T-helper 1 cell (primary cell): ENCODE measurements at places on chromosomes 5 and 9.

DNA sequence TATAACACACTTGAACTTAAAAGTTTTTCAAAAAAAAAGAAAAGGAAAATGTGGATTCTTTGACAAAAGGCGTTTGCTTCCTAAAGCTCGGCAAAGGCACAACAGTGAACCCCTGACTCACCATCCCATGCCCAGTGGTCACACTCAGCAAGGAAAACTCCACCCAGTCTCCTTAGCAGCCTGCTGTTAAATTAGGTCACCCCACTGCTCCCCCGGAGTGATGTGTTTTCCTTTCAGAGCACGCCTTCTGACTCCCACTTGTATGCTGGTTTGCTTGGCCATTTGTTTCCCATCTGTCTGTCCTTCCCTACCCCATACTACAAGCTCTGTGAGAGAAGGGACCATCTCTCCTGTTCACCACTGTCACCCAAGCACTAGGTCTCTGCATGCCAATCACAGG, 23.8 kb downstream of the RETREG1 start:
- DNase-seq = no peak

DNA sequence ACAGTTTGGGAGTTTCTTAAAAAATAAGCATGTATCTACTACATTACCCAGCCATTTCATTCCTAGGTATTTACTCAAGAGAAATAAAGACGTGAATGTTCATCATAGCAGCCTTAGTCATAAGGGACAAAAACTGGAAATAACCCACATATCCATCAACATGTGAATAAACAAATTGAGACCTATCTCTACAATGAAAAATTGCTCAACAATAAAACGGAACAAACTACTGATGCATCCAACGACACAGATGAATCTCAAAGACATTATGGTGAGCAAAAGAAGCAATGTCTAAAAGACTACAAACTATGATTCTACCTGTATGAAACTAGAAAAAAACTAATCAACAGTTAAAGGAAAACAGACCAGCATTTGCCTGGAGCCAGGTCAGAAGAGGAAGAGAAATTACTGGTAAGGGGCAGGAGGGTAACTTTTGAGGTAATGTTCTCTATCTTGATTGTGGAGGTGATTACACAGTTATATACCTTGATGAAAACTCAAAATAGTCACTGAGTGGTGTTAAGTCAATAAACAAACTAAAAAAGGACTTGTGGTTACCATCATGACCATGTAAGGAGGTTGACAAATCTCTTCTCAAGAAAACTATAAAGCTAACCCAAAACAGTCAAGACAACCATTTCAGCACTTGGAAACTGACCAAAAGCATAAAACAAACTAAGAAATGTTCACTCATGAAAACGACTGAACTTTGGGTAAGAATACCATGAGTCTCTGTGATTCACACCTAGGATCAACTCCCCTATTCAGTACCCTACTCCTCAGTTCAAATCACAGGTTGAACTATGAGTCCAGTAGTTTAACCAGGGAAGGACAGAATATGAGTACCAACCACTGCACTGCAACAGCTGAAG, 10.4 kb downstream of the UIMC1 start:
- DNase-seq = no peak

DNA sequence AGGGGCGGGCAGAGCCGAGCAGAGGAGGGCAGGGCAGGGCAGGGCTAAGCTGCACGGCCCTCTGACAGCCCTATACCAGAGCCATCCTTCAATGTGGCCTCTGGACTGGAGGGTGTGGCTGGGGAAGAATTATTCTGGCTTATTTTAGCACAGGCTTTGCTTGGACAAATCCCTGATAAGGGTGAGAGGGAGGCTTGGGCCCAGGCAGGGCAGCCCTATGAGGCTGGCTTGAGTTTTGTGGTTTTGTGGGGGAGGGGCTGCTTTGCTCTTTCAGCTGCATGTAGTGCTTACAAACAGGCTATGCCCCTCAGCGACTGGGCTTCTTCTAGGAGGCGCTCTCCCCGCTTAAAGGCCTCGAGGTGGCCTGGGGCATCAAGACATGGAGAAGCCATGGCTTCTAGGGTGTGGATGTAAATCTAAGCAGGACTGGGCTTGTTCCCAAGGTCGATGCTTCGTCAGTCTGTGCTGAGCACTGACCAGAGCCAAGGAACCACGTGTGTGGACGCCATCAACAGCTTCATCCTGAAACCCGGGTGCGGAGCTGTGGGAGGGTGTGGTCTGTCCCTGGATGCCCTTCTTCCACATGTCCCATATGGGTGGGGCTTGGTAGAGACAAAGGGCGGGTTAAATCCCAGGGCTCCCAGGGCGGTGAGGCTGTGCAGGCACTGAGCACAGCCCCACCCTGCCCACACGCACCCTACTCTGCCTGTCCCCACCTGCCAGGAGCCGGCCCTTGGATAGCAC, 45.7 kb upstream of the IPPK start:
- DNase-seq = no peak

- DNase-seq = no peak
Observed at GRCh38 chr9:5621327-5621726, 7.6 kb upstream of the RIC1 start.

DNA sequence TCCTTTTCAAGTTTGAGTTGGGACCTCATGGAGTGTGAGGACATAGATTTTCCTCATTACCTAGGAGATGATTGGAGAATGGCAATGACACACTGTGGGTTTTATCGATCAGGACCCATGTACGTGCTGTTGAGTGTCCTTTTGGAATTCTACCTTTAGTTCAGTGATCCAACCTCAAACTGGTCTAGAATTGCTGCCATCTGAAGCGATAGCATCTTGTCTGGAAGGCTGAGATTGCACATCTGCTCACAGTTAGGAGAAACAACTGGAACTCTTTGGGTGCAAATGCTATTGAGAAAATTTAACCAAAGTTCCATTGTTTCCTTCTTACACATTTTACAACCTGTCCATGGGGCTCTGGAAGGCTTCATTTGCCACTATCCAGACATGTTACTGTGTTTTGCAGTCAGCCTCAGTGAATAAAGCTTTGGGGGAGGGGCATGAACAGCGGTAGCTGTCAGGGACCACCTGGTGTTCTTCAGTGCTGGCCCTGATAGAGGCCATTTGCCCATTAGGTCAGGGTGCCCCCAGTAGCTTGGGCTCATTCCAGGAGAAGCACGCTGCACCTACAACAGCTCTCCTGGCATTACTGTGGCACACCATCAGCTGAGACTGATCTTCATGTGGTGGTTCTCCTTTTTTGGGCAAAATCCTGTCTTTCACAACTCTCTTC, 123.1 kb downstream of the PDE8B start:
- no peak for DNase-seq

DNA sequence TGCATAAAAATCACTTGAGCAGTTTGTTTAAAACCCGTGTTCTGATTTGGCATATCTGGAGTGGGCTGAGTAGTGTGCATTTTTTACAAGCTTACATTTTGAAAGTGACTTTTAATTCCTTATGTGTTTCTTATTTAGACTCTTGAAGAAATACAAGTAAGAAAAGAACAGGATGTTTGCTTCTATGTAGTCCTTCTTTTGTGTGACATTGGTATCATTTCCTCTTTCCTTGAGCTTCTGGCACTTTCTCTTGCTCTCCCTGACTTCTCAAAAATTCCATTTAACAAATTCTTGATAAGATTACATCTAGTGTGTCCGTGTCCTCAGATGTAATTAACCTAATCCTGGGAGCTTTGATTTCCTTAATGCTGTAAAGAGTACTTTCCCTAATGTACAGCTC, 12.5 kb downstream of the GARNL3 start:
- DNase-seq = no peak

DNA sequence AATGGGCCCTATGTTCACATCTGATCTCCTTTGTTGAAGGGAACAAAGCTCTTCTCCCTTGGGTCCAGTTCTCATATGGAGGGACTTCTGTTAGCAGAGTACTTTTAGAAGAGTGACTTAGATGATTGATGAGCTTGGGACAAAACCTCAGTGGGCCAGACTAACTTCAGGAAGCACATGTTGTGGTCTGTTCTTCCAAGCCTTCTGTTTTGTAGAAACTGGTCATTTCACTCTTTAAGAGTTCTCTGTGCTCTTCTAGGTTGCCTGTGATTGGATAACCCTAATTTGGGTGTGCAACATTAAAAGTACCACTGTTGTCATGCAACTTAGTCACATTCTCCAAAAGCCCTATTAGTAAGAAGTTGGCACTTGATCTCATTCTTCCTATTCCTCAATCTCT, 183.5 kb upstream of the ACO1 start:
- DNase-seq = no peak

DNA sequence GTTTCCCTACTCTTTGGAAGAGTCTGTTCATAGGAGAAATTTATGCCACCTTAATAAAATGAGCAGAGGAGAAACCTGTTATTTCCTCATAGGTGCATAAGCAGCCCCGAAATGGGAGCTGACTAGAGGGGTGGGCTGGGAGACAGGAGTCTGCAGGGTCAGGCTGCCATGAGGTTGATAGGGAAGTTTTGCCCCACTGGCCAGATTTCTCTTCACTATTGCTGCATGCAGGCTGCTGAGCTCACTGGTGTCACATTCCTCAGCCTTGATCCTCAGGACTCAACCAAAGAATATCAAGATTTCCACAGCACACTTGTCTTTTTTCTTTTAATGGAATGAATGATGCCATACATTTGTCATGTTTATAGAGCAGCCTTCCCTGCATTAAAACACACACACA, 60.7 kb downstream of the BHMT start:
- DNase-seq = no peak

DNA sequence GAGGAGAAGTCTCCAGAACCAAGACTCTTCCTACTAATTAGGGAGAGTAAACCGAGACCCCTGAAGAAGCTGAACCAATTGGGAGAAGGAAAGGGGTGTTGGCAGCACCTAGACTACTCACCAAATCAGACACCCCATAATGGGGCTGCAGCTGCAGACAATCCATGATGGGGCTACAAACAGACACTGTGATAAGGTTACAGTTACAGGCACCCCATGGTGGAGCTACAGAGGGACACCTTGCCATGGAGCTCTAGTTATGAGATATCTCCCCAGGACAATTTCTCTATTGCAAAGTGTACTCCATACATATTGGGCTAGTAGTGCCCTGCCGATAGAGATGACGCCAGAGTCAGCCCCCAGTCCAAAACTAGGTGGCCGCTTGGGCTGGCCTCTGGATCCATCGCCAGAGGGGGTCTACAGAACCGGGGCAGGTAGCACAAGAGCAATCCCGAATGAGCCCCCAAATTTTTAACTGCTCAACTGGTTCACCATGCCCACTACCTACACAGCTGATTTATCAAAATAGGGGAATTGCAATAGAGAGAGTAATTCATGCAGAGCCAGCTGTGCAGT, 2.1 kb upstream of the NANS start:
- no peak for DNase-seq

DNA sequence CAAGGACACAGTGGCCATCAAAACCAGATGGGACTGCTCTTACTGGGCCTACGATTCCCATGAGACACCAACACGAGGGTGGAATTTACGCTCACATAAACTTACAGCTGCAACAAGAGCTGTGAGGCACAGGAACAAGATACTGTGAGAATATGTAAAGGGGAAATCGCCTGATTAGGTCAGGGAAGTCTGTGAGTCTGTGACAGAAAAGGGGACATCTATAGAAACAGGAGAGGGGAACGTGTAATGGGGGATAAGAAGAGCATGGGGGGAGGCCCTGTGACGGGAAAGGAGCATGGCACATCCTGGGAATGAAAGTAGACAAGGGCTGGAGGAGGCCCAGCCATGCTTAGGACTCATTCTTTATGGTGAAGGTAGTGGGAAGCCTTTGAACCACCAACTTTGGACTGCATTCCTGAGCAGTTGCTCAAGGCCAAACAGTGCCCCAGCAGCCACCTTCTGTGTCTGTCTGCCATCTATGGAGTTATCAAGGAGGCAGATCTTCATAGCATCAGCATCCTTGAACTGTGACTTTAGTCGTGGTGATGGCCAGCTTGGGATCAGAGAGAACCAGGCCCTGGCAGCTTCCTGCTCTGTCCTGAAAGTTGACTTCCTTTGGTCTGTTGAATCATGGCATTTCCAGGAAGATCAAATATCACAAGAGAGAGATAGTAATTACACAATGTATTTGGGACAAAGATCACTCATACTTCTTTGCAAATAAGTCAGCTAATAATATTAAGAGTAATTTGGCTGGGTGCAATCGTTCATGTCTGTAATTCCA, 87.9 kb upstream of the FAM169A start:
- DNase-seq = no peak

DNA sequence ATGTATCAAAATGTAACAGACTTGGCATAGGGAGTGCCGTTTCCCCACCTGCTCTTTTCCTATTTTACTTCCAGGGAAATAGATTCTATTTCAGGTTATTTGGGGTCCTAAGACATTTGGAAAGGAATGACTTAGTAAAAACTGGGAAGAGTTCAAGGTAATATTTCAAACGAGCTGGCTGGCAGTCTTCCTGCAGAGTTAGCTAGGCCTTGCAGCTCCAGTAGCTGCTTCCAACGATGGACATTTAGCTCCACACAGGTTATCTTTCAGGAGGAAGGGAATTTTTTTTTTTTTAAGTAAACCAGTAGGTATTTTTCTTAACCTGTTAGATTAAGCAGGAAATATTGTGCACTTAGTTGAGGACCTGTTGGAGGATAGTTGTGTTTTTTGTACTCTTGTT, 45.2 kb downstream of the TLE4 start:
- DNase-seq = no peak

DNA sequence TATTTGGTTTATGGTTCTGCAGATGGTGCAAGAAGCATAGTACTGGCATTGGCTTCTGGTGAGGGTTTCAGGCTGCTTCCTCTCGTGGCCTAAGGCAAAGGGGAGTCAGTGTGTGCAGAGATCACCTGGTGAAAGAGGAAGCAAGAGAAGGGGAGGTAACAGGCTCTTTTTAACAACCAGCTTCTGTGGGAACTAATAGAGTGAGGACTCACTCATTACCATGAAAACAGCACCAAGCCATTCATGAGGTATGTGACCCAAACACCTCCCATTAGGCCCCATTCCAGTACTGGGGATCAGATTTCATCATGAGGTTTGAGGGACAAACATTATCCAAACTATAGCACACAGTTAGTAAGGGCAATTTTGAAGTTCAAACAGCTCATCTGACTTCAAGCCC, 263.5 kb downstream of the TMEM38B start:
- DNase-seq = no peak

DNA sequence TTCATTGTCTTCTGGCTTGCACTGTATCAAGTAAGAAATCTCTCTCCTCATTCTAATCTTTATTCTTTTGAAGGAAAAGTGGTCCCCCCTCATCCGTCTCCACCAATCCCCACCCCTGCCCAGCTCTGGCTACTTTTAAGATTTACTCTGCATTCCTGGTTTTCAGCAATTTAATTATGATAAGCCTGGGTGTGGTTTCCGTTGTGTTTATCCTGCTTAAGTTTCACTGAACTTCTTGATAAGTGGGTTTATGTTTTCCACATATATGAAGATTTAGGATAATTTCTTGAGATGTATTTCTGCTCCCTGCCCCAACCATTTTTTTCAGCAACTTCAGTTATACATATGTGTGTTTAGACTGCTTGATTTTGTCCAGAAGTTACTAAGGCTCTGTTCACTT, 46.5 kb downstream of the PTBP3 start:
- DNase-seq = no peak

- no peak for DNase-seq
Observed at GRCh38 chr5:74665273-74665672, 19.8 kb upstream of the HEXB start.
